ENCODE measurements at places on chromosomes 13 and 19.

DNA sequence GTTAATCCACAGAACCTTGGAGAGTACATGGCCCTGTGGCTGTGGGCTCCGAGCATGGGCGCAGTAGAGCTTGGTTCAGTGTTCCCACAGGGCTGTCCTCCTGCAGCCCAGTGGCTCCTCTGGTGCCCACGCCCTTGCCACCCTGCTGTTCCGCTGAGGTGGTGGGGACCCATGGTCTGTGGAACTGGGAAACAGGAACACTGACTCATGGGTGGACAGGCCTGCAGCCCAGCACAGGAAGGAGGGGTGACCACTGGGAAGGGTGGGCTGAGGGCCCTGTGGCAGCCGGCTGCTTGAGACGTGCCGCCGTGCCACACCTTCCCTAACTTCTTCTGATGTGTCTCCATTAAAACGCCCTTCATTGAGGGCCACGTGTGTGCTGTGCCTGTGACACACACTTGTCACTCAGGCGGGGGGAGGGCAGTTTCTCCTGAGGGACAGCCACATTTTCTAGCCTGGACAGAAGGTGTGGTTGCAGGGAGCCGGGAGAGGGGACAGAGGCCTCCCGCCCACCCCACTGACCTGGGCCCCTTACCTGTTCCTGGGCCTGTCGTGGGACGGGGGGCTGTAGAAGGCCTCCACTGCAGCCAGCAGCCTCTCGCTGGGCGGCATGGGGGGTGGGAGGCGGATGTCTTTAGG is 21.1 kb downstream of the CHERP start:
- DNase-seq: no peak

GRCh38 chr13:44308352-44308751 is 65.3 kb upstream of the SERP2 start:
- no peak for DNase-seq

DNA sequence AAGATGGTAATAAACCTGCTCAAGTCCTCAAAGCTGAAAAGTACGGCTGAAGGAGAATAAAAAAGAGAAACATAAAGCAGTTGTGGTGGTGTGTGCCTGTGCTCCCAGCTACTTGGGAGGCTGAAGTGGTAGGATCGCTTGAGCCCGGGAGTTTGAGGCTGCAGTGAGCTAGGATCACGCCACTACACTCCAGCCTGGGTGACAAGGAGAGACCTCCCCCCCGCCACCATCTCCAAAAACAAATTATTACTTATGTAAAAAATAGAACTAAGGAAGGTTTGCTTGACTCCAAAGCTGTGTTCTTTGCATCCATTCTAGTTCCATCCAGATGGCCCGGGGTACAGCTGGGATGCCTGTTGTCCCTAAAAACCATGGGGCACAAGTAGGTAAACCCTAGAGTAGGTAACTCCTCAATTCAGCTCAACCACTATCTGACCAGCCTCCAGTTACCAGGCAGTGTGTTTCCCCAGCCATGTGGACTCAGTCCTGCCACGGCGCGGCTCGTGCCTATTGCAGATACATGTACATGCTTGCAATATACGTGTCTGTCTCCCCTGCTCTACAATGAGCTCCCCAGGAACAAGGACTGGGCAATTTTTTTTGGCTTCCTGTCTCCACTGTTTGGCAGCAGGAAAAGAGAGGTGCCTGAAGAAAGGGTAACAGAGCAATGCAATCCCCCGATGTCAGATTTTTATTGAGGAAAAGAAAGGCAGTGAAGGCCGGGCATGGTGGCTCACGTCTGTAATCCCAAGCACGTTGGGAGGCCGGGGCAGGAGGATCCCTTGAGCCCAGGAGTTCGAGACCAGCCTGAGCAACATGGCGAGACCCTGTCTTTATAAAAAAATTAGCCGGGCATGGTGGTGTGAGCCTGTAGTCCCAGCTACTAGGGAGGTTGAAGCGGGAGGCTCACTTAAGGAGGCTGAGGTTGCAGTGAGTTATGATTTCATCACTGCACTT is 101.3 kb downstream of the GNG7 start:
- DNase-seq: no peak

- peak; percentile 36 for DNase-seq
Measured at GRCh38 chr19:47241919-47242577, 11.0 kb upstream of the BBC3 start.

DNA sequence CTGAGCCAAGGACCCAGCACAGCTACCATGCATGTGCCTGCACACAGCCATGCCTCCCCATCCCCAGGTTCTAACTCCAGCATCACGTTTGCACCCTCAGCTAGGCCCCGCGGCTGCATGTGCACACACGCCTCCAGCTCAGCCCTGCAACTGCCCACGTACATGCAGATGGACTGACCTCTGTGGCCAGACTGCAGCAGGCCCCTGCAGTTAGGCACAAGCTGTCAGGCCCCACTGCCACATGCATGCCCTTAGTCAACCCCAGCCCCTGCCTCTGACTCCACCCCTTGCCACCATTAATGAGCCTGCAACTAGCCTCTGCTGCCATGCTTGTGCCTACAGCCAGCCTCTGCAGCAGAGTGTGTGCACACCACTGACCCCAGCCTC is 23.1 kb downstream of the SLC6A16 start:
- DNase-seq: no peak

DNA sequence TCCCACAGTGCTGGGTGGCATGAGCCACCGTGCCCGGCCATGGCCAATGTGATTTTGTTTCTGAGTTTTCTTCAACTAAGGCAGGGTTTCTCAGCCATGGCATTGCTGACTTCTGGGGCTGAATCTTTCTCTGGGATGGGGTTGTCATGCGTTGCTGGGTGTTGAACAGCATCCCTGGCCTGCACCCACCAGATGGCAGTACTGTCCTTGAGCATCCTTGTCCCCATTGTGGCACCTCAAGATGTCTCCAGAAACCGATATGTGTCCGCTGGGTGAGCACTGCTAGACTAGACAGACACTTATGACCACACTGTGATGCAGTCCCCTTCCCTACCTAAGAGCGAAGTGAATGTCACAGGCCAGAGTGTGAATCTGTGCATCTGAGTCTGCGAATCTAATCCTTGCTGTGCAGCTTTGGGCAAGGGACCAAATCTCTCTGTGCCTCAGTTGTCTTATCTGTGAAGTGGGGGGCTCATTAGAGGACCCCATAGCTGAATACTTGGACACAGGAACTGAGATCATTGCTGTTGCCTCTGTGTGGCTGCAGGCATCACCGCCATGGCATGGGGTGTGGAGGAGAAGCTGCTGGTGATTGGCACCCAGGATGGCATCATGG is 50.3 kb upstream of the SIN3B start:
- DNase-seq: peak; percentile 66

GRCh38 chr19:33310606-33311325 is 8.4 kb upstream of the CEBPA start:
- DNase-seq: no peak
